Retinal pigment epithelial cell (primary cell): ENCODE measurements at places on chromosomes 16 and 17.

- no peak for DNase-seq
Measured at GRCh38 chr16:48870141-48870540, 260.2 kb upstream of the N4BP1 start.

- no peak for DNase-seq
Measured at GRCh38 chr16:86723689-86724088, 145.3 kb downstream of the FOXL1 start.

DNA sequence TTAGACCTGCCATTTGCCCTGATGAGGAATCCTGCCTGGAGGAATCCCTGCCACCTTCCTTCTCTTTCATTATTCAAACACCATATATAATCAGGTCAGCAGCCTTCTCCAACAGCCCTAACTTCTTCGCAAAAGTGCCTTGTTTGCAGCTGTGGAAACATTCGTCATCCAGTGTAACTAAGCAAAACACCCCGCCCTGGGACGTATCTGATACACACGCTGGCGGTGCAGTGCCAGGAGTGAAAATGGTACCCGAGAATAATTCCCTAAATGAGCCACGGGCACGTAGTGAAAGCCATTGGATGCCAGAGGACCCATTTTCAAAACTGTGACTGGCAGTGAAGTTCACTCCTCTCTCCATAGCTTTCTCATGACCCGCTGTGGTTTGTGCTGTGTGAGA is 73.7 kb downstream of the IRX3 start:
- no peak for DNase-seq

DNA sequence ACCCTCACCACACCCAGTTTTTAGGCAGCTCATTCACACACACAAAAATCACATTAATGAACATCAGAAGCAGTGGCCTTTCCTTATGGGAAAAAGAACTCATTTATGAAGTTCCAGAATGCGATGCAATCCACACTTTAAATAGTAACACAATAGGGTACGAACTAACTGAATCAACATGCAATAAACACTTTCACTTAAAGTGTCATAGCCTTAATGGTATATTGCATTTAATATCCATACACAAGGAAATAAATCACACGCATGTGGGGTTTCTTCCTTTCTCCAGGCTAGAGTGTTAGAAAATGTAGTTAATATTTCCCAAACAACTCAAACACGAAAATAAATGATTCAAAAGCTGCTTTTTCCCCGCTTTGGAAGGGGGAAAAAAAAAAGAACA is 19.7 kb downstream of the ADCY9 start:
- no peak for DNase-seq

DNA sequence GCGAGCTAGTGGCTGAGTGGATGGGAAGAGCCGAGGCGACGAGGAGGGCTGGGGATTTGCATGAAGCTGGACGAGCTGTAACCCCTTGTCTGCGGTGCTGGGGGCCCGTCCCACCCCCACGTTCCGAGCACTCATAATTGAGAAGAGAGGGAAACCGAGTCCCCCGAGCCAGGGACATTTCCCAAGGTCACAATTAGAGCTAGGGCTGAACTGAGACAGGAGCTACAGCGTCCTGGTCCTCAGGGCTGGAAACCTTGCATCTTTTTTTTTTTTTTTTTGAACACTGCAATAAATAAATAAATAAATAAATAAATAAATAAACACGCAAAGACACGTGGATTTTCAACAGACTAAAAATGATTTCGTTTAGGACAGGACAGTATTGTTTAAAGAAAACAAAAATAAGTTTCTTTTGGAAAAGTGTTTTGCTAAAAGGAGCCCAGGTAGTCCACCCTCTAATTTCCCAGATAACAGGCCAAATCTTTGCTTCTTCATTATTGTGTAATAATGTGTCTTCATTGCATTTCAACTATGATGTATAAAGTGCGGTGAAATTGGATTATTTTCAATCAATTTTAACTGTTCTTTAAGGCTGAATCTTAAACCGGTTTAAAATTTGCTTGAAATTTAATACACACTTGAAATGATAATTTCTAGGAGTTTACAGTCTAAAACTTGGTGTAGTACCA is 992 bp downstream of the GDPD1 start:
- no peak for DNase-seq

- DNase-seq, result no peak
Measured at GRCh38 chr16:70390774-70391173, 44.1 kb downstream of the DDX19A start.

DNA sequence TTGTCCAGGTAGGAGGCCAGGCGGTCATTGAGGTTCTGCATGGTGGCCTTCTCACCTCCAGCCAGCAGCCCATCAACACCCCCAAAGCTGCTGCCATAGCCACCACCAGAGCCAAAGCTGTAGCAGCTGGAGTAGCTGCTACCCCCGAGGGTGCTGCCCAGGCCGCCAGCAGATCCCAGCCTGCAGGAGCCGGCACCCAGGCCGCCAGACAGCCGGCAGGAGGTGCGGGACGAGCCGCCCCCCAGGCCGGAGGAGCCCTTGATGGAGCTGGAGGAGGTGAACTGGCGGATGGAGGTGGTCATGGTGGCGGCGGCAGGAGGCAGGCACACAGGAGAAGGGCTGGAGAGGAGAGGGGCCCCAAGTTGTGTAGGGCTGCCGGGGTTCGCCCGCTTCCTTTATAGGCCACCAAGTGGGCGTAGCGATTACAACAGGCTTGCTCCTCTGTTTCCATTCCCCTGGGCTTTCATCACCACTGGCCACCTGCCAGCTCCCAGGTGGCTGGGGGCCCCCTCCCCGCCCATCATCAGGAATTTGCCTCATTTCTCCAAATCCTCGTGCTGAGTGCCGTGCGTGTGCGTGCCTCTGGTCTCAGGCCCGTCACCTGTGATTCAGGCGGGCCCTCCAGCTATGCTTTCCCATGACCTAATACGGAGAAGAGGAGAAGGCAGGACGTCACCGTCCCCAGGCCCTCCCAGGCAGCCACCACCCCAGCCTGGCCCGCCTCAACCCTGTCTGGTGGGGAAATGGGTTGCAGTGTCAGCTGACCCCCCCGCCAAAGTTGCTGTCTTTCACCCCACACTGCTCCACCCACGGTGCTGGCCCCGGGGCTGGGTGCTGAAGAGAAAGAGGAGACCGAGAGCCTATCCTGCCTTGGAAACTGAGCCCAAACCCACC is at the start of gene KRT17:
TSS of gene KRT17 (minus strand) at position 368 of the 894 bp plus-strand sequence. CDS start at position 302, 66 bp downstream.
- DNase-seq, result peak; percentile 68

DNA sequence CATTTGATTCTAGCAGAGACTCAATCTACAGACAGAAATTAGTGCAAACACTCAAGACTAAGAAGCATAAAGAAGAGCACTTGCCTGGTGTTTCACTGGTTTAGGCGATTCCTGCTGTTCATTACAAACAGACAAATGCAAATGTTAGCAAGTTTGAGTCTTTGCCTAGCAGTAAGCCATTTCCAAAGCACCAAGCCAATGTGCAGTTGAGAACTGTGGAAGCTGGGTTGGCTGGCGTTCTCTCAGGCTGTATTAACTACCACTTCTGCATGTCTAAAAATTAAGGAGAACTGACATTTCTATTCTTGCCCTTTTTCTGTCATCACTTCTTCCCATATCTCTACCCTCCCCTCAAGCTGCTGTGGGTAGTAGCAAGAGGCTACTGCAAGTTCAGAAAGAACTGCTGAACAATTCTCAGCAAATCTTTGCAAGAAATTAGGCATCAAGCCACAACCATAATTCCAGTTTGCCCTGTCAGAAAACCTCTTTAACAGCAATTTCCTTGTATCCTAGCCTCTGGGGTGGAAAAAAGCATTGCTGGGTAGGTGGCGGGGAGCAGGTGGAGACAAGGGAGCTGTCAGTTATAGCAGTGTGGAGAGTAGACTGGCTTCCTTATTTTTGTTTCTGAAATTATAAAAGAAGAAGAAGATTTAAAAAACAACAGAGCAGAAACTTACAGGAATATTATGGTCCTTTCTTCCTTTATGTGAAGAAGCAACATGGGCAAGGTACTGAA is 53.8 kb downstream of the MYH10 start:
- no peak for DNase-seq

- no peak for DNase-seq
Measured at GRCh38 chr17:36089888-36090836, at the start of gene CCL3. Gene CCL3 (minus strand): TSS chr17:36090143. CDS start chr17:36090058, 85 bp downstream.

DNA sequence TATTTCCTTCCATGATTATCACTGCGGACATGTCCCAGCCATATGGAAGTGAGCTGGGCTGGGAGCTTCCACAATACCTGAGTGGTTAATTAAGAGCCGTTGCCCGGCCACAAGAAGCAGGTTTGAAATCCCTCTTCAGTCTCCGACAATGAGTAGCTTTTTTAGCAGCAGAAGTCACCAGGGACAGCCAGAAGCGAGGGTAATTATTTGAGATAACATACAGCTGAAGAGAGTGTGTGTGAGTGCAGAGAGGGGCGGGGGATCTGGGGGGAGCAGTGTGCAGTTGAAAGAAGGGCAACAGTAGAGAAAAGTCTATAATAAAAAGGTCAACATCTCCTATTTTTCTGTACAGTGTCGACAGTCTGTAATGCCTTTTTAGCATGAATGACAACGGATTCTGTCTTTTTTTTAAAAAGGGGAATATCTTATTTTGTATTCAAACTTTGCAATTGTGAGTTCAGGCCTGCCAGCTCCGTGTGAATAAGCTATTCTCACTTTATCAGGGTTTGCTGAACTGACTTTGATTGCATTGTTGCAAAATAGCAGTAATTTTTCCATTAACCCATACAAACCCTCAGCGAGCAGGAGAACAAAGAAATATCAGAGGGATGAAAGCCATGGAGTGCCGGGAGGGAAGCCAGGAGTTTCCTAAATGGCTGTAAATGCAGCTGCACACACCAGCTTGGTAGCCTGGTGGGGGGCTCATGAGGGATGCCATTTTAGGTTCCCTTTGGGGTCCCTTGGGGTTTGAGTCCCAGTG is 220.3 kb upstream of the IRX3 start:
- DNase-seq, result no peak

GRCh38 chr17:47678196-47678595 is 15.8 kb upstream of the TBKBP1 start:
- DNase-seq, result no peak

GRCh38 chr17:64998436-64999190 is 57.9 kb downstream of the GNA13 start:
- DNase-seq, result no peak

- no peak for DNase-seq
Measured at GRCh38 chr16:86496929-86497461, 13.3 kb upstream of the FOXF1 start.

DNA sequence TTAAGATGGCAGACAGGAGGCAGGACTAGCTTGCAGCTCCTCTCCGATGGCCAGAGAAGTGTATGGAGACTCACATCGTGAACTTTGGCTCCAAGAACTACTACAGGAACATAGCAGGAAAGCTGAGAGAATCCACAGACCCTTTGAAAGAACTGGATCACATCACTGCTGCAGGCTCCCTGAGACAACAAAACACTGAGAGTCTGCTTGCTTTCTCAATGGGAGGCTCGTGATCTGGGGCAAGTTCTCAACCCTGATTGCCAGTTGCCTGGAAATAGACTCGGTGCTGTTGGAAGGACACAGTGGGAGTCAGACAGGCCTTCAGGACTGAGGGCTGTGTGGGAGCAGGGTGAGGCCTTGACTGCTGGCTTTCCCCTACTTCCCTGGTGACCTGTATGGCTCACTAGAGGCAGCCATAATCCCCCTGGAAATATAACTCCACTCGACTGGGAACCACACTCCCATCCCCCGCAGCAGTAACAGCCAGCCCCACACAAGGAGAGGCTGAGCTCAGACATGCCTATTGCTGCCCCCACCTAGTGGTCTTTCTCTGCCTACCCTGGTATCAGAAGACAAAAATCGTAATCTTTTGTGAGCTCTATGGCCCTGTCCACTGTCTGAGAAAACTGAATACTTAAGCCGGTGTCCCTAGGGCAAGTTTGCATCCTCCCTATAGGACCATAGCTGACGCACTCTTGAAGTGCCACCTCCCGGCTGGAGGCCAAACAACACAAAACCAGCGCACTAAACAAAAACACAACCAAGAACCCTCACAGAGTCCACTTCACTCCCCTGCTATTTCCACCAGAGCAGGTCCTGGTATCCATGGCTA is 238.4 kb downstream of the CEP112 start:
- DNase-seq, result no peak

DNA sequence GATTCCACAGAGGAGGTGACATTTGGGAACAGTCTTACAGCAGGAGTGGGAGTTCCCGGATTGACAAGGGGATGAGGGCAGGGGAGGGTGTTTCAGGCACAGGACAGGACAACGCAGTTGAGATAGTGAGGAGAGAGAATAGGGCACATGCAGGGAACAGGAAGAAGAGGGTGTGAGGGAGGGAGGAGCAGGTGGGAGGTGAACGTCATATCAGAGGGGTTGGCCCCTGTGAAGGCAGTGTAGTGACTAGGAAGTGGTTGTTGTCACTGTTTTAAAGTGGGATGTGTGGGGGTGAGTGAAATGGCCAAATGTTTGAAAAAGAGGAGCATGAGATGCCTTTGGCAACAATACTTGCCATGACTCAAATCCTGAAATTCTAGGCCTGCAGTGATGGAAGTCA is 12.2 kb downstream of the PRKCB start:
- no peak for DNase-seq

DNA sequence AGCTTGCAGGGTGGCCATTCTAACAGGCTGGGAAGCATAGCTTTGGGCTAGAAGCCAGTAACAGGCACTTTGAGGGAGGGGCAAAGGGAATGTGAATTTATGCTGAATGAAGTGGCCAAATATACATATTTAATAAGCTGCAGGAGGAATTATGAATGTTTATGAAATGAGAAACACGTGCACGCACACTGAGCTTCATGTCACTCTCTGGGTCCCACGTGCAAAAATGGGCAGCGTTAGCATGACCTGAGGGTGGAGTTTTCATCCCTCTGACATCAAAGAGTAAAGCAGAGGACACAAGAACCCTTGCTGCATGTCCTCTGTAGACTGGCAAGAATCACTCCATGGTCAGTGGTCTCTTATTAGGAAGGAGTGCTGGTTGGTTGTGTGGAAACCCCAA is 337.0 kb downstream of the UTP18 start:
- DNase-seq, result no peak

- DNase-seq, result no peak
Measured at GRCh38 chr17:27471321-27472269, 15.3 kb downstream of the KSR1 start.

- no peak for DNase-seq
Measured at GRCh38 chr17:73586275-73586832, 57.9 kb downstream of the SDK2 start.

- no peak for DNase-seq
Measured at GRCh38 chr17:2963332-2964027, 99.9 kb downstream of the OR1D5 start.

- no peak for DNase-seq
Measured at GRCh38 chr16:80576343-80576912, 35.6 kb downstream of the DYNLRB2 start.

GRCh38 chr16:79519448-79519847 is 81.1 kb downstream of the MAF start:
- no peak for DNase-seq

GRCh38 chr16:6407596-6407995 is 925.0 kb upstream of the RBFOX1 start:
- no peak for DNase-seq
